ENCODE measurements at places on chromosomes 3 and 15.

DNA sequence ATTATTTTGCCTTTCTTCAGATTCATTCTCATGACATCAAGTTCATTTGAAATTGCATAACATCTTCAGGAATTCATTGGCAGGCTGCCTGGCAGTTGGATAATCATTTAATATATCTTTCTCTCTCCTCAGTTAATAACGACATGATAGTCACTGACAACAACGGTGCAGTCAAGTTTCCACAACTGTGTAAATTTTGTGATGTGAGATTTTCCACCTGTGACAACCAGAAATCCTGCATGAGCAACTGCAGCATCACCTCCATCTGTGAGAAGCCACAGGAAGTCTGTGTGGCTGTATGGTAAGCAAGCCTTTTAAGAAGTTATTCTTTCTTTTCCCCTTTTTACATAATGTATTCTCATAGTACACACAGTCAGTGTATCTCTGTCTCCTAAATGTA is 38.2 kb downstream of the TGFBR2 start:
- DNase-seq: no peak

DNA sequence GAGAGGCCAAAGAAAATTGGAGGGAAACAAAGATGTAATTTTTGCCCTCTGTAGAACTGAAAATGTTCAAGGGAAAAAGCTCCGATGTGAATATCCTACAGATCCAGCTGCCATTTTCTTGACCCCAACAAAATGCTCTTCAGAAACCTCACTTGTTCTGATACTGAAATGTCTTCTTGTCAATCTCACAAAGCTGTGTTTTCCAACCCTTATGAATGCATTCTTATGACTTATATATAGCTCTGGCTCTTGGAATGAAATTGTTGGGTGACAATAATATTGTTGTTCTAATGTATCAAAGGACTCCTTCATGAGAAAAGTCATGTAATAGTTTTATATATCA is 157.1 kb upstream of the TGFBR2 start:
- DNase-seq: no peak

DNA sequence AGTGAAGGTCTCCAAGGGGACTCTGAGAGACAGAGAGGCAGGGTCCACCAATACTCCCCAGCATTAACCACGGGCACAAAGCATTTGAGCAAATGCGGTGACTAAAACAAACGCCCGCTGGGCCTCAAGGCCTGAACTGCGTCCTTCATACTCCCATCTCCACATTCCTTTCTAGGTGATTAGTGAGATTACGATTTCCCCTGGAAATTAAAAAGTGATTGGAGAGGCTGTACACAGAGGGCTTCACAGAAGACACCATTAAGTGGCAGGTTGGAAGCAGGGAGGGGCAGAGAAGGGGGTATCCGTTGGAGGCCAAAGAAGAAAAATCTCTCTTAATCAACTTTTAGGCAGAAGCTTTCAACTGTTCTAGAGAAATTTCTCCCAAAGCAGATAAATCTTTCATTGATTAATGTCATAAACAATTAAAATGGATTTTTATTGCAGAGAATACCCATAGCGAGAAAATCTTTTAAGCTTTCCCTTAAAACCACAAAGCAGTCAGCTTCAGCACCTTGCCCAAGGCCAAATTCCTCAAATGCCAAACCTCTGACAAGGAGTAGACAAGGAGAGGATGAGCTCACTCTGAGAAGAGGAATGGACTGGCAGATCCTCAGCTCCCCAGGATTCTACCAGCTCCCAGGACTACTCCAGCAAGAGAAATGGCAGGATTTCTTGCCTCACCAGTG is 38.2 kb downstream of the MB21D2 start:
- DNase-seq: no peak

DNA sequence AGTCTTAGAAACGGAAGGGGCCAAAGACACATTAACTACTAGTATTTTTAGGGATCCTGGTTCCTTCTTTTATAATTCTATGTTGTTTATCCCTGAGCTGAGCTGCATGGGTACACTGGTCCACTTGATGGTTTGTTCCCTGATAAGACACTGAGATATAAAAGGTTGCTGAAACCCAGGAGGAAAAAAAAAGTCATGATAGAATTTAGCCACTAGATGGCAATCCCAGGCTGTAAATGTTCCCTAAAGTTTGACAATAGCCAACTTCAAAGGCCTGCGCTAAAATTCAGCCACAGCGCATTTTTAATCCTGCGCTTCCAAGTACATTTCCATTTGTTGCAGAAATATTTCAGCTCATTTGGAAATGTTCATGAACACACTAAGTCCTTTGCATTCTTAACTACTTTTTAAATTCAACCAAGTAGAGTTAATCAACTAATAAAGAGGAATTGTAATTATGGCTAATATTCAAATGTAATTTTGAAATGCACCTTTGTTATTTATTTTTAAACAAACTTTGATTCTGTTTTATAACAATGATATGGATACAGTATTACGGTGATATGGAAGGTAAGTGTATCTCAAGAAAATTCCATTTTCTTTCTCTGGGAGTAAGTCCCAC is 249.3 kb upstream of the FEZF2 start:
- DNase-seq: no peak

- no peak for DNase-seq
Measured at GRCh38 chr15:30670056-30670455, 44.1 kb downstream of the ARHGAP11B start.

DNA sequence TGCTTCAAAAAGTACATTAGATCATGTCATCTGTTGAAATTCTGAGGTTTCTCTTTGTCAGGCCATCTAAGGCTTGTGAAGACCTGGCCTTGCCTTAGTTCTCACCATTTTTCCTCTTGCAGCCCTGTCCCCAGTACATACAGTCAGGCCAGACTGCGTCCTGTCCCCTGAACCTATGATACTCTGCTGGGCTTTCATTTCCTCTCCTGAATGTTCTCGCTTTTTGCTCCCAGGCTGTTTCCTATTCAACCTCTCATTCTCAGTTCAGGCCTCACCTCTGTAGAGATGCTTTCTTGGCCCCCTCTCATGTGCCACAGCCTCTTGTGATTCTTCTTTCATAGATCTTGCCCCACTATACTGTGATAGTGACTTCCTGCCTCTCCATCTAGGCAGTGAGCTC is 648.8 kb upstream of the KCNMB2 start:
- DNase-seq: no peak

- DNase-seq: peak; percentile 71
Measured at GRCh38 chr15:60520825-60521368, 42.0 kb upstream of the ICE2 start.

- DNase-seq: no peak
Measured at GRCh38 chr3:50584391-50584790, 15.1 kb downstream of the HEMK1 start.

- no peak for DNase-seq
Measured at GRCh38 chr3:193297421-193297820, 56.4 kb downstream of the PLAAT1 start.

DNA sequence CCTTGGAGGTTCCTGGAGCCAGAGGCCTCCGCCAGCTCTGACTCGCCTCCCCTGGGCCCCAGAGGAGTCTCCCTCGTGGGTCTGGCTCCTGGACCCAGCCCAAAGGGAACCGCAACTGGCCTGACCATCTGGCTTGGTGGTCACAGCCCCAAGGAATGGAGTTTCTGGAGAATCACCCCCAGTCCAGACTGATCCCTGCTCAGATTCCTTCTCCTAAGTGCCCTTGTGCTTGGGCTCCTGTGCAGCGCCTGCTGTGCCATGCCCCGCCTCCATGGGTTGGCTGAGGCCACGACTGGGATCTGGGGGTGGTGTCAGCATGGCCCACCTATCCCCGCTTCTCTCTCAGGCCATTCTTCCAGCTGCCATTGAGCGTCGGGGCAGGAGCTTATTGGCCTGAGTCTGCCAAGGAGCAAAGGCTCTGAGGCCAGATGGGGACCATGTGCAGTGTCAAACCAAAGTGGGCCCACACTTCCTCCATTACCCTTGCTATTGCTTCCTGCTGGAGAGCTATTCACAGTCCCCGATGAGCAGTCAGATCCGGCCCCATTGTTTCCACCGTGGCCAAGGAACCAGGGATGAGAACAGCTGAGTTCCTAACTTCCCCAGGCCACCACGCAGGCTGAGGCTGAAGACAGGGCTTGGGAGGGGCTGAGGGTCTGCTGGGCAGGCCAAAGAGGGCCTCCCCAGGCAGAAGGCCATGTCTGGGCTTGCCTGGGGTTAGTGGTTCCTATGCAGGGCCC is 19.0 kb downstream of the CSPG4 start:
- no peak for DNase-seq

- no peak for DNase-seq
Measured at GRCh38 chr3:140216249-140216648, 281.3 kb downstream of the CLSTN2 start.

All from stimulated activated CD4-positive, alpha-beta T cell treated with anti-CD3 and anti-CD28 coated beads, Interleukin-4, amount 100 ng/mL, for 48 hours (primary cell).